ENCODE measurements at places on chromosomes 16 and 17.

DNA sequence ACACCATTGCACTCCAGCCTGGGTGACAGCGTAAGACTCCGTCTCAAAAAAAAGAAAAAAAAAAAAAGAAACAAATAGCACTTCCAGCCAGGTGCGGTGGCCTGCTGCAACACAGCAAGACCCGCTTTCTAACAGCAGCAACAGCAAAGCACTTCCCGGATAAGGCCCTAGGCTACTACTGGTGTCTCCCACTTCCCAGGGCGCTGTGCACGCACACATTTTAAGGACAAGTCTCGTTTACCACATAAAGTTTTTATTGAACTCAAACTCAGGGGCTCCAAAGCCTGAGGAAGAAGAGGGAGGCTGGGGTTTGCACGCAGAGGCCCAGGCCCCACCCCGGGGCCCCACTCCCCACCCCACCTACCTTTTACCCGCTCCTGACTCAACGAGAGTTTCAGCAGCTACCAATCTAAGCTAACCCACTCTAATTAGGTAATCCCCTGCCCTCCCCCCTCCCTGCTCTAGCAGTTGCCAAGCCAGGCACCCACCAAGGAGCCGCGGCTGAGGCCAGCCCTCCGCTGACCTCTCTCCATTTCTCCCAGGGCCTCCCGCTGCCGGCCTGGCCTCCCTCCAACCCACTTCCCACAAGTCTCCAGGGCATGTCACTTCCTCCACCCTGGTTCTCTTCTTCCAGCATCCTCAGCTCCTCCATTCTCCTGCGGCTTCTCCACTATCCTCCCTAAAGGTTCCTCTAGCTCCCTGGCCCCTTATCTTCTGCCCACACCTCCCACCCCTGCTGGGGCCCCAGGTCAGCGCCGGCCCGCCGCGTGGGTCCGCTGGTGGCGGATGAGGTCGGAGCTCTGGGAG lies 2.4 kb downstream of the ZNF768 start:
- DNase-seq = no peak

- no peak for DNase-seq
Measured at GRCh38 chr17:41849251-41849990, 11.8 kb downstream of the KLHL10 start.

- no peak for DNase-seq
Measured at GRCh38 chr16:52597073-52597771, 50.3 kb upstream of the TOX3 start.

GRCh38 chr17:79033046-79033616 lies 9.2 kb downstream of the C1QTNF1 start:
- DNase-seq = no peak

GRCh38 chr17:51475730-51476129 lies 215.4 kb downstream of the UTP18 start:
- DNase-seq = no peak

- DNase-seq = no peak
Measured at GRCh38 chr17:40714473-40714872, 10.9 kb upstream of the KRT24 start.

GRCh38 chr17:65005858-65006257 lies 50.7 kb downstream of the GNA13 start:
- peak; percentile 31 for DNase-seq

DNA sequence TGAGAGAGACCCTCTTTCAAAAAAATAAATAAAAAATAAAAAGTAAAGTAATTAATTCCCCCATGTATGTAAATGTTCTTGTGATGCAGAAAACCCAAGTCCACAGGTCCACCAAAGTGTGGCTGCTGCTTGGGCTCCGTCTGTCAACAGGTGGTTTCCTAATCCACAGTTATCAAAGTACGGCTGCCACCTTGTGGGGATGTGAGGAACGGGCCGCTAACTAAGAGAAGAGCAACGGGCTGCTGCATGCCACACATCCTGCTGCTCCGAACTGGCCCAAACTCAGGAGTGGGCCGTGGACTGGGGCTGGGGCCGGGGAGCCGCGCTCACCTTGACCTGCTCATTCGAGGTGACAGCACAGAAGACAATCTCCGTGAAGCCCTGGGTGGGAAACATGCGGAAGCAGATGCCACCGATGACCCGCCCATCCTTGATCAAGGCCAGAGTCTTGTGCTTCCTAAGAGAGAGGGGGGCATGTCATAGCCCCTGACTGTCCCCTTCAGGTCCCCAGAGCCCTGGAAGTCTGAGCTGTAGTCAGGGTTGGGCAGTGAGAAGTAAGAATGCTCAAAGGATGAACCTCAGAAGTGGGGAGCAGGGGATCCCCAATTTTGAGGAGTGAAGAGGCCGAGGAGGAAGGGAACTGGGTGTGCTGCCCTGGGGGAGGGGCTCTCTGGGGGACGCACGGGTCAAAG lies 4.3 kb downstream of the KAT2A start:
- peak; percentile 64 for DNase-seq

DNA sequence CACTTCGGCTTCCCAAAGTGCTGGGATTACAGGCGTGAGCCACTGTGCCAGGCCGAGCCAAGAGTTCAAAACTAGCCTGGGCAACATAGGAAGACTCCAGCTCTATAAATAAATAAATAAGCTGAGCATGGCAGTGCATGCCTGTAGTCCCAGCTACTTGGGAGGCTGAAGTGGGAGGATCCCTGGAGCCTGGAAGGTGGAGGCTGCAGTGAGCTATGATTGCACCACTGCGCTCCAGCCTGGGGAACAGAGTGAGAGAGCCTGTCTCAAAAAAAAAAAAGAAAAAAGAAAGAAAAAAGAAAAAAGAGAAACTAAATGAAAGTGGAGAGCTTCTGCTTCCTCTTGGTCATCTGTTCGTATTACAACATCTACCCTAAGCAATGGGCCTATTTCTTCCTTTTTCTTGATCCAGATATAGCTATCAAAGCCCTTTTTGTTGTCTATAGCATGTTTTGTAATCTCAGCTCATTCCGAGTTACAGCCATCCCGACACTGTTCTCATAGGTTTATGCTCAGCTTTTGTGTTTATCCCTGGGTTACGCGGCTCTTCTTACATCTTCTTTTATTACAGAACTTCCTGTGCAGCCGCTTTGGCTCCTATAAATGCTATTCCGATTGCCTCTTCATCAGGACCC lies 14.1 kb upstream of the MAPK3 start:
- no peak for DNase-seq

GRCh38 chr16:14179116-14179515 lies 108.0 kb downstream of the MRTFB start:
- DNase-seq = no peak

GRCh38 chr17:66673668-66674276 lies 161.1 kb upstream of the CACNG5 start:
- DNase-seq = no peak

DNA sequence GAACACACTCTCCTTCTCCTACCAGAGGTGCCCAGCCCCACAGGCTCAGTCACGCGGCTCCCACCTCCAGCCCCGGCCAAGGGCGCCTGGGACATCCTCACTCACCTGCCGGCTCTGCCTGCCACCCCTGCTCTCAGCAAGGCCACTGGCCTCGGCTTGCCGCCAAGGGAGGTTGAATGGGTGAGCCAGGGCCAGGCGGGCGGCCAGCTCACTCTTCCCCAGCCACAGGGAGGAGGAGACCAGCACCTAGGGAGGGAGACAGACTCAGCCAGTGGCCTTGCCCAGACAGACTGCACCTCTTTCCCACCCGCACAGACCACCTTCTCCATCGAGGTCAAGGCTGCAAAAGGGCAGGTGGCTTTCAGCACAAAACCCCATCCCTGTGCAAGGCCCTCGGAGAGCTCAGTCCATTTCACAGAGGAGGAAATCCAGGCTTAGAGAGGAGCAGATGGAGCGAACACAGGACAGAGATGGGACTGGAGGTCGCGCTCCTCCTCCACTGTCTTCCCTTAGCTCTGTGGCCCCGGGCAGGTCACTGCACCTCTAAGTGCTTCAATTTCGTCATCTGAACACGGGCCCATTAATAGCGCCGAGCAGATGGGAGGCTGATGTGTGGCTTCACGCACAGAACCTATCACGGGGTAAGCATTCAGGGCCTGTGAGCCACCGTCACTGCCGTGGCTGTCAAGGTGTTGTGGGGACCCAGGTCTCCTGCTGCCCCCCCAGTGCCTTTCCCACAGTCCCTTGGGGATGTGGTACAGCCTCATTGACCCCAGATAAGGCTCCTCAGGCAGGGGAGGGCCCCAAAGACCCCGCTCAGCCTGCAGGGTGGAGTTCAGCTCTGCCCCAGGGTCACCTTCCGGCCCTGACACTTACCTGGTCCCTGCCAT lies 56.1 kb downstream of the RMI2 start:
- no peak for DNase-seq

- DNase-seq = no peak
Measured at GRCh38 chr16:22206842-22207714, 1.0 kb downstream of the EEF2K start.

- DNase-seq = no peak
Measured at GRCh38 chr16:79607587-79607986, 7.0 kb upstream of the MAF start.

DNA sequence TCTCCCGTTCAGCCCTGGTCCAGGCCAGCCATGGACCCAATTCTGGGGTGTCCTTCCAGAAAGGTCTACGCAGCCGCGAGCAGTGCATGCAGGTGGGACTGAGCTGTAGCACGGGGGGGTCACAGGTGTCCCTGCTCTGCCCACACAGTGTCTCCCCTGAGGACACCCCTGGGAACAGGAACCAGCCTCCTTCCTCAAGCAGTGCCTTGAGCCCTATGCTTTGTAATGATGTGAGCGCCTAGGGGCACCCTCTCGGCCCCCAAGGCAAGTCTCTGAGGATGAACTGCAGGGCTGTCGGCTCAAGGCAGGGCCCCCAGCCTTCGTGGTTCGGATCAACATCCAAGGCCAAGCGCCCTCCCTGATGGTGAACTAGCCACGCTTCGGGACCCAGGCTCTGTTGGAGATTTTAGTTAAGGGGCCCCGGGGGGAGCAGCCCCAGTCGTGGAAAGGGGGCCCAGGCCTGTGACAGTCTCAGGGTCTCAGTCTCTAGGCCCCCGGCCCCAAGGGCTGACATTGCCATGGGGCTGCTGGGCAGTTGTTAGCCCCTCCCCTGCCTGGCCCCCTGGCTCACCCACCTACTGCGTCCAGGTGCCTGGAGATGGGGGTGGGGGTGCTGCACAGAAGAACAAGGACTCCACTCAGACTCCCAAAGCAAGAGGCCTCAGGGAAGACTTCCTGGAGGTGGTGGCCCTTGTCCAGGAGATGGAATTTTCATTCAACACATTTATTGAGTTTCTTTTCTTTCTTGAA lies 2.3 kb downstream of the IL17C start:
- DNase-seq = no peak

DNA sequence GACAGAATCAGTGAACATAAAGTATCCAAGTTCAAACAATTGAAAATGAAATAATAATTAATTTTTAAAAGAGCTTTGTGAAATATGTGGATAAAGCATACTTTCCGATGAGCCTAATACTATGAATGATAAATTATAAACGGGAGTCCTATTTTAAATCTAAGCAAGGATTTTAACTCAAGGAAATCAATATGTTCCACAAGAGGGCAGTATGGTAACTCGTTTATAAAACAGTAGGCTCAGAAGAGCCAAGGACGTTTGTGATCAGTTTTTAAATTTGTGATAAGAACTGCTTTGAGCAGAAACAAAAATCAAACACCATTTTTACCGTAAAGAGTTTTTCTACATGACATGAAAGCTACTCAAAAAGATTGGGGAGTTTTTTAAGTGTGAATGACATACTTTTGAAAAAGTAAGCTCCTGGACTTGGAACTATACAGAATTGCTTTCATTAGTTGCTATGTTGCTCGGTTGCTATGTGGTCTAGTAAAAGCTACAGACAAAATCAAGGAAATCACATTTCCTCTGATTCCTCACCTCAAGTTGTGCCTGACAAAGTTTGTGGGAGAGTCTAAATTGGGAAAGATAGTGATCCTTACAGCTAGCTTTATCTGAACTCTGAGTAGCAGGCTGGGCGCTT lies 11.8 kb upstream of the TEKT1 start:
- peak; percentile 20 for DNase-seq

GRCh38 chr16:72877374-72878028 lies 170.4 kb downstream of the ZFHX3 start:
- no peak for DNase-seq

DNA sequence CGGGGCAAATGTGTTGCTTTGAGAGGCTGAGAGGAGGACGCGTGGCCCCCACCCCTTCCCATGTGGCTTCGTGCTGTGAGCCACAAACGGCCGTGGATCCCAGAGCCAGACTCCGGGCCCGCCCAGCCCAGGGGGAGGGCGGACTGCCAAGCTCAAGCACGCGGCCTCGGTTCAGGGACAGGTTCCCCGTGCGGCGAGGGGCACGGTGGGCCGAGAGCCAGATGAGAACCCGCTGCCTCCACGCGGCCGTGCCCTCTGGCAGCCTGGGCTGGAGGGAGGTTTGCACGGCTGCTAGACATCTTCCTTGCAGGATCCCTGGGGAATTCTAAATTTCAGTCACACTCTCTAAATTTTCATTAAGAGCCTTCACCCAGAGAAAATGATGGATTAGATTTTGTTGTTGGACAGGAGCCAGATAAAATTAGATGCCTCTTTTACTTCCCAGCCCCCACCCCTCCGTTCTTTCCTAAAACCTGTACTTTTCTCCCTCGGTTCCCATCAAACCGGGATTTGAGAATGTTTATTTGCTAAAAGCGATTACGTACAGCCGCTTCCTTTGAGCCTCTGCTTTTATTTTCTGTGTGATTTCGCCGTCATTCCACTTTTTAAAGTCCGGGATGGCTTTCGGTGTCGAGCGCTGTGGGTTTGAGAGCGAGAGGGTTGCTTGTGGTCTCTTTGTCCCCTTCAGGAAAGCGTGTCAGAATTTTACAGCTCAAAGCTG lies 25.0 kb upstream of the GNG13 start:
- DNase-seq = no peak

DNA sequence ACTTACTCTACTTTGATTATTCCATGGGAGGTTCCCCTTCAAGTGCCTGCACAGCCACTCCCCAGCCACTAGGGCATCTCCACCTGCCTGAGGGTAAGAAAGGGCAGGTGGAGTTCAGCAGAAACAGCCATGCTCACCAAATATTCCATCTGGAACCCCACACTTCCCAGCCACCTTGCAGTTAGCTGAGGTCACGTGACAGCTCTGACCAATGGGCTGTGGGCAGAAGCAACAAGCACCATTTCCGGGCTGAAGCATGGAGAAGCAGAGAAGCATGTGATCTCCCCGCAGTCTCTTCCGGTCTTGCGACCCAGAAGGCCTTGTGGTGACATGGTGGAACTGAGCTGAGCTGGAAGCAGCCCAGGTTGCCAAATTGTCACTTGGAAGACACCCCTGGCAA lies 108.6 kb downstream of the CCT6B start:
- DNase-seq = no peak

GRCh38 chr16:49638673-49639610 lies 217.0 kb downstream of the ZNF423 start:
- DNase-seq = no peak

DNA sequence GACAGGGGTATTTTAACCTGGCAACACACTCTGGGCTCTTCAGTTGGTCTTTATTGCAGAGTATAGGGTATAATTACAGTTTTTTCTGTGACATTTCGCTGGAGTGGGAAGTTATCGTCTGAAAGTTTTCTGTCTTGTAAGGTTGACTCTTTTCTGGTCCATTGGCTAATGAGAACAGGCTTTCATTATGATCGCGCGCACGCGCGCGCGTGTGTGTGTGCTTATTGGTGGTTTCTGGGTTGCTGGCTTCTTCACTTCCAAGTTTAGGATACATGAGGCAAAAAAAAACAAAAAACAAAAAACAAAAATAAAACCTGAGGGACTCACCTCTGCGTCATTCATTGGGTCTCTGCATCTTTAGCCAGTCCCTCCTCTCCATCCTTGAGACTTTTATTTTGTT lies 68.7 kb upstream of the MYOCD start:
- no peak for DNase-seq
